NB4 (cell line): ENCODE measurements at places on chromosomes 13 and 19.

DNA sequence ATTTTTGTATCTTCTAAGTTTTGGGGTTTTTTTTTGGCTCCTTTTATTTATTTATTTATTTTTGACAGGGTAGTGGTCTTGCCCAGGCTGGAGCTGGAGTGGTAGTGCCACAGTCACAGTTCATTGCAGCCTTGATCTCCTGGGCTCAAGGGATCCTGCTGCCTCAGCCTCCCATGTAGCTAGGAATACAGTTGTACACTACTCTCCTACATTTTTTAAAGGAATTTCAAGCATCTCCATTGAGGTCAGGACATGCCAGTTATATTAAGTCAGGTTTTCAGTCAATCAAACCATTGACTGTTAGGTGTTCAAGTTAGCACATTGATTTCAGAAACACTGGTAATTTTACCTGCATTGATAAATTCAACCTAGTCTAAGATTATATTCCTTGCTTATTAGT, 480.5 kb upstream of the SPRY2 start:
- no peak for DNase-seq

DNA sequence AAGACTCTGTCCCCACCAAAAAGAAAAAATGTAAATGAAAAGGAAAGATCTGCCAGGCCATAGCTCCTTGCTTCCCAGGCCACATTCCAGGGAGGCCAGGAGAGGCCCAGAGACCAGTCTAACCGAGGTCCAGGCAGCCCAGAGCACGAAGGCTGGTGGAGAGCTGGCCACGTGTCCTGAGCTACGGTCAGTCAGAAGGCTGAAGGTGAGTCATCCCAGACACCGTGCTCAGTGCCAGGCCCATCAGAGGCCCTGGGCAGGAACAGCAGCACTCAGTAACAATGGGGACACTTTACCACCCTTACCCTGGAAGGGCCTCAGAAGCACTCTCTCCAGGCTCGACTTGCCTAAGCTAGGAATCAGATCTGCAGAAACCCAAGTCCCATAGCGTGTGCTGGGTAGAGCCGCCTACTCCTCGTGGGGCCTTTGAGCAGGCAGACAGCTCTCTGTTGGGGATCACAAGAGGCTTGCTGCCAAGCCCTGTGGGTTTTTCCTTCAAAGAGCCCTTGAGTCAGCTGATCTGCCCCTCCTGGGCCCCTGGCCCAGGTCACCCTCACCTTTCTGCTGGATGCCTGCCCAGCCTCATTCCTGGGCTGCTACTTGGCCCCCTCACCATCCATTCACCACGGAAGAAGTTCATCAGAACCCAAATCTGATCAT, 11.6 kb upstream of the DNMT1 start:
- DNase-seq, result no peak

GRCh38 chr13:110272651-110273050, 34.3 kb downstream of the COL4A1 start:
- no peak for DNase-seq

GRCh38 chr13:114286808-114287207, 5.4 kb downstream of the UPF3A start:
- no peak for DNase-seq

DNA sequence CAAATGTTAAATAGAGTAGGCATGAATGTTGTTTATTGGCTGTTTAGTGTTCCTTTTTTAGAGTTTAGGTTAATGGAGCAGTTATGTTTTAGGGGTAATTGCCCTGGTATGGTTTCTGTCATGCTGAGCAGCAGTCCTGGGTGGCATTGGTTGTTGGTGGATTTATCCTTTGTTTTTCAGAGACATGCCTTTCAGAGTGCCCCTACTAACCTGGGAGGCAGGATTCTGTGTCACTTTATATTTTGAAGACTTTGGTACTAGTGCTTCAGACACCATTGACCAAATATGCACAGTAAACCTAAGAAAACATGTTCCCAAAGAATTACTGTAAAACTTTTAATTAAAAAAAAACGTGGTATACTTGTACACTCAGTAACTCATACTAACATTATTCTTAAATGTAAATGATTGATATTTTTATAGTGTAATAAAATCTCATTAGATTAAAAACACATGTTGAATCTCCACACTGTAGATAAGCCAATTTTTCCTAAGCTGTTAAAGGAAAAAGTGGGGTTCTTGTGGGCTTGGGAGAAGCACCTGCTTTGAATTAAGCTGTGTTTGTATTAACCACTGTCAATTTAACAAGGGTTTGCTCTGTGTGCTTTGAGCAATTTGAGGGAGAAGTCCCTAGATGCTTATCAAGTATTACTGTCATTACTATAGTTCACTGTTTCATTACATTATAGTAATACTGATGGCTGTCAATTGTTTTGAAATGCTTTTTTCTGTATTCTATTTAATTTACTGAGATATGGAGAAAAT, 133.2 kb downstream of the LMO7 start:
- no peak for DNase-seq

DNA sequence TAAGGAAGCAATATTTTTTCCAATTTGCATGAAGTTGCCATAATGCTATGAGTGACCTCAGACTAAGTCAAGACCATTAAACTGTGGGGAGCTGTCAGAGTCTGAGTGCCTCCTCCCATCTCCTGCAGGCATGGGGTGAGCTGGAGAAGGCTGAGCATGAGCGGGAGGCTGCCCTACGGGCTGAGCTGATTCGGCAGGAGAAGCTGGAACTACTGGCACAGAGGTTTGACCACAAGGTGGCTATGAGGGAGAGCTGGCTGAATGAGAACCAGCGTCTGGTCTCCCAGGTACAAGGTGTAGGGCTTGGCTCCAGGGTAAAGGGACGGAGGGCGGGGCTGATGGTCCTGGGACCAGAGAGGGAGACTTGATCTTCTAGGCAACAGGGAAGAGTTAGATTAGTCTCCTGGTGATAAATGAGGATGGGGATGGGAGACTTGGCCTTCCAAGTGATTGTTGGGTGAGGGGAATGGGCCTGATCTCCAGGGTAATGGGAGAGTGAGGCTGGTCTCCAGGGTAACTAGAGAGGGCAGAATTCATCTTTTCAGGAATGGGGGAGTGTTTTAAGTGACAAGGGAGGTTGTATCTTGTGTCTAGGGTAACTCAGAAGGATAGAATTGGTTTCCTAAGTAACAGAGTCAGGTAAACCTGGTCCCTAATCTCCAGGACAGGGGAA, 36.0 kb downstream of the SPTBN4 start:
- DNase-seq, result no peak

GRCh38 chr19:42435316-42435715, 7.4 kb downstream of the CXCL17 start:
- DNase-seq, result no peak

DNA sequence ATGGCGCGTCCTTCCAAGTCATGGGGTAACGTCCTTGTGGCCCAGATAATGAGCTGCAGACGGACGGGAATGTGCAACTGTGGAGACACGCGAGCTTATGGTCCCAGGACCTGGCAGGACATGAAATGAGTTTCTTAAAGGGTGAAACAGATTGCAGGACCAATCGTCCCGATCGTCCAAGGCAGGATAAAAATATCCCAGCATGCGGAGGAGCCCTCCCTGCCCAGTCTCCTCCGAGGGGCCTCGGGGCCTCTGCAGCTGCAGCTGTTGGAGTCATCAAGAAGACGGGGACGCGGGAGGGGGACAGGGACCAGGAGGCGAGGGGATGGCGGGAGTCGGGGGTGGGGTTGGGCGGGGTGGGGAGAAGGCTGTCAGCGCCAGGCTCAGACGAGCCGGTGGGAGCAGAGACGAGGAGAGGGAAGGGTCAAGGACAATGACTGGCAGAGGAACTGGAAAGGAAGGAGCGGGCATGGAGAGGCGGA, 14.4 kb upstream of the GARIN5A start:
- DNase-seq, result no peak

- DNase-seq, result no peak
Observed at GRCh38 chr19:46772170-46773017, 16.0 kb downstream of the SLC1A5 start.

DNA sequence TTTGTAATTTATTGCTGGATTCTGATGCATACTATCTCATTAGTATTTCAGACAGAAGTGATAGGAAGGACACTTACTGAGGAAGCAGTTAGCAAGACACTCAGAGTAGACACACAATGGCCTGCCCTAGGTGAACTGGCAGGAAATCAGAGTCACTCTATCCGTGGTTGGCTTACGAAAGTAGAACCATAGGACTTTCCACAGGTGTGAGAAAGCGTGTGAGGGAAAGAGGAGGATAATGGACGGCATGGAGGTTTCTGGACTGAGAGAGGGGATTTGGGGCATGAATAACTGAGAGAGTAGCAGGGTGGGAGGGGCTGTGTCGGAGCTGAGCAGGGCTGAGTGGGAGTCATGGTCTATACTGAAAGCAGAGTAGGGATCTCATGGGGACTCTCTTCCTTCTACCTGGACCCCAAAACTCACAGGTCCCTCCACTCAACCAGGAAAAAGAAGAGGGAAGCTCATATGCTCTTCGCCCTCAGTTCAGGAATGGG, 18.7 kb upstream of the EID2 start:
- no peak for DNase-seq
